ENCODE measurements at places on chromosomes 3 and 15.

DNA sequence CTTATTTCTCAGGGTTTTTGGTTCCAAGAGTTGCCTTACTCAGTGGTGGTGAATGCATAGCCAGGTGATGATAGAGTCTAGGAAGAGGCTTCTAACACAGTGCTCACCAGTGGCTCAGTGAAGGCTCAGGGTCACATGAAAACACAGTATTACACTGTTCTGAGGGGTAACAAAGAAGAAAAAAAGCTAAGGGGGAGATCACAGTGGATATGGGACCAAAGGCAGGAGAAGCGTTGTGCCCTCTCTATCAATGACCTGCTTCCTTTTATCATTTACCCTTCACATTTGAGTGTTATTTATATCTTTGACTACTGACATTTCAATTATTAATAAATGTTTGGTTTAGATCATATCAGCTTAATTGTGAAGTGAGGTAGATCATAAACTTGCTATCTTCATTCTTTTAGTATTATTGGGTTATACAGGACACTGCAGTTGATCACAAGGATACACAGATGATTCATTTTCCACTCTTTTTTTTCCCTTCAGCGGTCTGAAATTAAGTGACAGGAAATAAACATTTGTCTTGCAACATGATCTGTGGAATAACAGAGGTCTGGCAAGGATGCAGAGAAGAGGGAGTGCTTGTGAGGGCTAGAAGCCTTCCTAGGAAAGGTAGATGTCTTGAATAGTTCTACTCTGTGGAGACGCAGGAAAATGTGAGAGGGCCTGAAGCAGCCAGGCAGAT is 171.7 kb downstream of the C3orf38 start:
- DNase-seq, result no peak

GRCh38 chr3:82081351-82081750 is 319.9 kb upstream of the GBE1 start:
- no peak for DNase-seq

DNA sequence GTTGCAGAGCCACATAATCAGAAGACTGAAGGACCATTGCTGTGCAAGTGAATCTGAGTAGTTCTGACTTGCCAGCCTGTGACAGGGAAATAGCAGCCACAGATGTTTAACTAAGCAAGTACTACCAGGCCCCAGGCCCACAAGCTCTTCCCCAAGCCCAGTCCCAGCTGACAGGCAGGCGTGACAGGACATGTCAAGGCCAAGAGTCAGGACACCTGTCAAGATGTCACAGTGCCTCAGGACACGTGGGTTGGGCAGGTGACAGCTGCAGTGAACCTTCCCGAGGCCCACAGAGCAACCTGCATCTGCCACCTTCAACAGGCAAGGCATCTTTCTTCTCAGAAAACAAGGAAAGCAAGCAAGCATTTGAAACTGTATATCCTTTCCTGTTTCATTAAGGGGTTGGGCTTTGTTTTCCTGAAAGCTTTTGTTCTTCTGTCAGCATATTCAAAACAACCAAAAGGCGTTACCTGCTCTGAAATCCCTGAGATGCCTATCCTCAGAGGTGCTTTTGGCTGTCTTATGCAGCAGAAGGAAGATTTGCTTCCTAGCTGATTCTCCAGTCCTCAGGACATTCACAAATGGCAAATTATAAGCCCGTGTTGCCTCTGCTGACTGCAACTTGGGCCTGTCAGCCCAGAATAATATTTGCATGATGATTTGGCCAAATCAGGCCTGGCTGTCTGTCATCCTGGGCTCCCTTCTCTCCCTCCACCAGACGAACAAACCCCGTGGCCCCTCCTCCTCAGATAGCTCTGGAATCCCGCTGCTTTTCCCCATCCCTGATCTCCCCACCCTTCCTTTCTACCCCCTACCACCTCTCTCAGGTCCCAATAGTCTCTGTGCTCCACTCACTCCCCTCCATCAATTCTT is 171.8 kb upstream of the WNT5A start:
- no peak for DNase-seq

DNA sequence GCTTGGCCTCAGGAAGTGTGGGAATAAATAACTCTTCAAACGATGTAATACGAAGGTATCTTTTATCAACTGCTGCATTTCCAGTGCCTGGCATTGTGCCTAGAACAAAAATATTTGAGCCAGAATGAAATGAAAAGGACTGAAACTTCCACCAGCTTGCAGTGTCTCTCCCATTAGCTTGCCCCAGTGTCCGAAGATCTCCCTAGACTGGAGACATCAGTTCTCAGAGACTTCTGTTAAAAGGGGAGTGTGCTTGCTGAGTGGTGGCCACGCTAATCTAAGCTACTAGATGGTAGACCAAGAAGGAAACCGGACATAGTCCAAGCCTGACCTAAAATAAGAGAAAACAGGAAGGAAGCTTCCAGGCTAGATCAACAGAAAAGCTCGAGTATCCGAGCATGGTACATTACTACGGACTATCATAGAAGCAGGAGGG is 28.6 kb downstream of the KCNAB1 start:
- peak; percentile 69 for DNase-seq

GRCh38 chr3:189204167-189204866 is 32.5 kb downstream of the TPRG1 start:
- DNase-seq, result no peak
